Pericardium fibroblast (primary cell): ENCODE measurements at places on chromosomes 16 and 17. TPM values are rescaled to one million over a fixed set of nuclear protein-coding genes. Genes with fewer than 3 reads are reported as not detected.

Gene PABPN1L
- total RNA-seq = not detected in 2 replicates

Gene KRT36
- not detected in 2 replicates for total RNA-seq

Gene CDC42EP4
- total RNA-seq = 47.5 and 54.7 TPM in 2 replicates

Gene CHP2
- total RNA-seq = not detected in 2 replicates

Gene MMP25
- total RNA-seq = under 0.01 TPM in 1 of 2 replicates, not detected in the other

Gene SCN4A
- under 0.01 TPM in 1 of 2 replicates, not detected in the other for total RNA-seq

Gene CNGB1
- total RNA-seq = not detected in 2 replicates

Gene TBC1D3H
- not detected in 2 replicates for total RNA-seq

Gene CHST5
- total RNA-seq = not detected in 2 replicates

Gene GPR139
- total RNA-seq = not detected in 2 replicates

Gene SPNS3
- not detected in 2 replicates for total RNA-seq

Gene KRTAP1-5
- total RNA-seq = not detected in 2 replicates

Gene KDM6B
- total RNA-seq = 2.9 and 9.8 TPM in 2 replicates

Gene SLC9A5
- total RNA-seq = 0.58 and 0.60 TPM in 2 replicates

Gene SYNGR3
- 1.3 and 1.4 TPM in 2 replicates for total RNA-seq

Gene SYT17
- 1.2 and 1.4 TPM in 2 replicates for total RNA-seq

Gene MYOCD
- total RNA-seq = under 0.01 and 0.35 TPM in 2 replicates

Gene NFATC3
- 19.1 and 22.2 TPM in 2 replicates for total RNA-seq

Gene PYY
- total RNA-seq = 0.51 TPM in 1 of 2 replicates, not detected in the other

Gene TBC1D3G
- total RNA-seq = under 0.01 TPM in 1 of 2 replicates, not detected in the other

Gene IGSF6
- not detected in 2 replicates for total RNA-seq

Gene CTRB2
- total RNA-seq = not detected in 2 replicates

Gene ADAP2
- total RNA-seq = not detected in 2 replicates

Gene AANAT
- total RNA-seq = 0.43 TPM in 1 of 2 replicates, not detected in the other

Gene ARSG
- total RNA-seq = 0.35 and 1.4 TPM in 2 replicates
